ENCODE measurements at places on chromosomes 1 and 21. TPM values are rescaled to one million over a fixed set of nuclear protein-coding genes. Genes with fewer than 3 reads are reported as not detected.

DNA sequence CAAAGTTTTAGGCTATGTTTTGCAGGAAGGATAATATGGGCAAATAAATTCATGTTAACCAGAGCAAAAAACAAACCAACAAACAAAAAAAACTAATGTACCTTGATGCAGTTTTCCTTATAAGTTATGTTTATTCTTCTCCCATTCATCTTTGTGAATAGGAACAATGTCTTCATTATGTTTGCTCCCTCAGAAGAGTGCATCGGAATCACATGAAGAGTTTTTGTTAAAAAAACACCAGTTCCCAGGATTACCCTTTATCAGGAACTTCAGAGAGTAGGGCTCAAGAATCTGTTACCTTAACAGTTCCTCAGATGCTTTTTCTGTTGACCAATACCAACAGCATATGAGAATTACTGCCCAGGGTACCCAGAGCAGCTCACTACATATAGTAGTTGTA, 14.6 kb upstream of the PRRC2C start:
- no peaks in the 10 kb centered on the region for H3K4me1 ChIP-seq
- peaks cover 3% of the 10 kb centered on the region for H3K27me3 ChIP-seq
- DNase-seq, result no peak
- no peak overlapping the region for H3K27ac ChIP-seq

Gene CELA2B
- total RNA-seq, result not detected

DNA sequence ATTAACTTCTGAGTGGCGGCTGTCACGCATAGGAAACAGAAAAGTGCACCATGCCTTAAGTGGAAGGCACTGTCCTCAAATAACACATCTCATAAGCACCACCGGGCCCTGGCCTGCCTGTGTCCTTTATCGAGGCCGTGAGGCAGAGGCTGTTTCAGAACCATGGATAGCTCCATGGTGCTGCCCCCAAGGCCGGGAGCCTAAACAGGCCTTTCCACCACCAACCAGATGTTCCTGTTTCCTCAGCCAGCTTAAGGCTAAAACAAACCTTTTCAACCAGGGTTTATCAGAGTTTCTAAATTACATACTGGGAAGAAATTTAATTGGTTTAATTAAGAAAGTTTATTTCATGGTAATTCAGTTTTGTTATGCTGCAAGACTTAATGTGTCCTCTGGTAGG, 114.4 kb downstream of the DMRTA2 start:
- peaks cover 3% of the 10 kb centered on the region for H3K27me3 ChIP-seq
- no peak overlapping the region for H3K27ac ChIP-seq
- H3K36me3 ChIP-seq, result no peaks in the 10 kb centered on the region
- H3K4me3 ChIP-seq, result no peak overlapping the region
- peak; percentile 47 for DNase-seq
- peaks cover 4% of the 10 kb centered on the region for H3K4me1 ChIP-seq

Gene FCGR1A
- not detected for total RNA-seq

DNA sequence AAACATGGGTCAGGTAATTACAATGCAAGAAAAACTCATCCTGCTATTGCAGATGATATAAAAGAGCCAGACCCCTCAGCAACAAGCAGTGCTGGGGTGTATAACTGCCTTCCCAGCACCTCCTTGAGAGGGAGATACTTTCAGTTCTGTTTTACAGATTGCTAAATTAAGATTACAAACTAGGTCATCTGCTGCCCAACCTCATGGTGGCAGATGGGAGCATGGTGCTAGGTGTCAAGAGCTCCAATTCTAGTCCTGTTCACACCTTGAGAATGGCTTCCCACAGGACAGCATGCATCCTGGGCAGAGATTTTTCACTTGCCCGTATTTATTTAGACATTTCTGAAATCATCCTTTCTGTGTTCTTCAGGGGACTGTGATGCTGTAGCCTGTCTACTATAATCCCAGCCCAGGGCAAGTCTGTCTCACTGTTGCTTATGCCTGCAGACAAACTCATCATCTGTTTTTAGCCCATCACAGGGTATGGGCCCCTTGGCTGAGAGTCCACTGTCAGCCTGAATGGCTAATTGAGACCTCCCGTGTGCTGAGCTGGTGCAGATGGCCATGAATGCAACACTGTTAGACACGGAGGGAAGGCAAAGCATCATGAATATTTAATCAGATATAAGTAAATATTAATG, 40.2 kb upstream of the PBX1 start:
- no peaks in the 10 kb centered on the region for H3K27me3 ChIP-seq
- no peaks in the 10 kb centered on the region for H3K4me1 ChIP-seq
- DNase-seq, result no peak
- no peak overlapping the region for H3K4me3 ChIP-seq
- H3K36me3 ChIP-seq, result no peaks in the 10 kb centered on the region
- no peak overlapping the region for H3K27ac ChIP-seq

DNA sequence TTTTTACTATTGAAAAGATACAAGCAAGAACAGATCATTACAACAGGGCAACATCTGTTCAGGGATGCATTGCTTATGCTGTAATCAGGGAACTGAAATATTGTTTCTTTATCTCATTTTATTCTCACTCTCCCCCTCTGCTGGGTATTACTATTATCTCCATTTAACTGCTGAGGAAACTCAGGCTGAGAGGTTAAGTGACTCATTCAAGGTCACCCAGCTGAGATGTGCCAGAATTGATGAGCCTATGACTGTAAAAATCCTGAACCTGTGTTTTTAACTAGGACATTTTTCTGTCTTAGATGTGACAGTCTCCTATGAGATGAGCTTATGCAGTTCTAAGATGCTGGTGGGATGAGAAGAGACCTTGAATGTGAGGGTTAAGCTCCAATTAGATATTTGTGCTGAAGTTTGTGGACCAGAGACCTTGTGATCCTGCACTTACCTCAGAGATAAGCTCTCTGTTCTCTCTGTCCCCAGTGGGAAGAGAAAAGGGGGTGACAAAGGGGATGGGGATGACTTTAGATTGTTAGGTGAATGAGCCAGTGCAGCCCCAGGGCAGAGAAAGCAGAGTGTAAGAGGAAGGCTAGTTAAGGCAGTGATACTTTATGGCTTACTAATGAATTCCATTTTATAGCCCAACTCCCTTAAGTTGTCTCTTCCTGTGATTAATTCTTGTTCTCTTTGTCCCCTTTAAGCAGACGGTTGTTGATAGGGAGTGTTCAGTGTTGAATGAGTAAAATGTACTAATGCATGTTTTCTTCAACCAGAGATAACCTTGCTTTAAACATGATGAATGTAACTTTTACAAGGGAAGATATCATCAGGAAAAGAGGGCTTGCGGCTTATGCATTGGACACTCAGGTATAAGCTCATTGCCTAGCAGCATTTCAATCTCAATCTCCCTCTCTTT, 111.4 kb downstream of the HLX start:
- no peaks in the 10 kb centered on the region for H3K36me3 ChIP-seq
- H3K27me3 ChIP-seq, result no peaks in the 10 kb centered on the region
- no peak overlapping the region for H3K27ac ChIP-seq

GRCh38 chr1:181482001-181482430, 1.3 kb upstream of the CACNA1E start:
- H3K27ac ChIP-seq, result no peak overlapping the region
- H3K4me1 ChIP-seq, result peaks cover 9% of the 10 kb centered on the region
- DNase-seq, result no peak
- no peak overlapping the region for H3K4me3 ChIP-seq
- peaks cover 3% of the 10 kb centered on the region for H3K36me3 ChIP-seq

- H3K27ac ChIP-seq, result no peak overlapping the region
- DNase-seq, result no peak
- H3K27me3 ChIP-seq, result no peaks in the 10 kb centered on the region
Measured at GRCh38 chr21:22277341-22277740, 1279.1 kb downstream of the NCAM2 start.

- peaks cover 64% of the 10 kb centered on the region for H3K4me1 ChIP-seq
- DNase-seq, result no peak
- no peak overlapping the region for H3K4me3 ChIP-seq
- no peaks in the 10 kb centered on the region for H3K27me3 ChIP-seq
- H3K27ac ChIP-seq, result peak overlapping the region; percentile 40
Measured at GRCh38 chr1:100950781-100951180, 54.9 kb downstream of the SLC30A7 start.

Gene PLA2G2F
- not detected for total RNA-seq

Gene ALPL
- not detected for total RNA-seq

DNA sequence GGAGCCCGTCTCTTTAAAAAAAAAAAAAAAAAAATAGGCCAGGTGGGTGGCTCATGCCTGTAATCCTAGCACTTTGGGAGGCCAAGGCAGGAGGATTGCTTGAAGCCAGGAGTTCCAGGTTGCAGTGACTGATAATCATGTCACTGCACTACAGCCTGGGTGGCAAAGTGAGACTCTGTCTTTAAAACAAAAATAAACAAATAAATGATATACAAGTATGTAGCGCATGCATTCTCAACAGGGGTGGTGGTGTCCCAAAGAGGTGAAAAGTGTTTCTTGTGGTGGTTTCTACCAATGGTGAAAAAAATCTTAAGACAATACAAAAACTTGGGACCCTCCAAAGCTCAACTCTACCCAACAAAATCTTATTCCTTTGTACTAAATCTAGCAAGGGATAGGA, 17.9 kb downstream of the CNN3 start:
- H3K4me1 ChIP-seq, result no peaks in the 10 kb centered on the region
- no peaks in the 10 kb centered on the region for H3K36me3 ChIP-seq
- no peaks in the 10 kb centered on the region for H3K27me3 ChIP-seq
- H3K4me3 ChIP-seq, result no peak overlapping the region
- no peak overlapping the region for H3K27ac ChIP-seq
- no peak for DNase-seq

GRCh38 chr1:93347334-93347899, 1.7 kb downstream of the DR1 start:
- H3K27ac ChIP-seq, result peak overlapping the region; percentile 98
- peaks cover 26% of the 10 kb centered on the region for H3K4me1 ChIP-seq
- no peaks in the 10 kb centered on the region for H3K27me3 ChIP-seq
- no peak for DNase-seq
- H3K36me3 ChIP-seq, result peaks cover 43% of the 10 kb centered on the region

- no peak overlapping the region for H3K4me3 ChIP-seq
- peaks cover 4% of the 10 kb centered on the region for H3K4me1 ChIP-seq
- no peak for DNase-seq
Measured at GRCh38 chr1:96820107-96820506, 98.5 kb downstream of the PTBP2 start.

DNA sequence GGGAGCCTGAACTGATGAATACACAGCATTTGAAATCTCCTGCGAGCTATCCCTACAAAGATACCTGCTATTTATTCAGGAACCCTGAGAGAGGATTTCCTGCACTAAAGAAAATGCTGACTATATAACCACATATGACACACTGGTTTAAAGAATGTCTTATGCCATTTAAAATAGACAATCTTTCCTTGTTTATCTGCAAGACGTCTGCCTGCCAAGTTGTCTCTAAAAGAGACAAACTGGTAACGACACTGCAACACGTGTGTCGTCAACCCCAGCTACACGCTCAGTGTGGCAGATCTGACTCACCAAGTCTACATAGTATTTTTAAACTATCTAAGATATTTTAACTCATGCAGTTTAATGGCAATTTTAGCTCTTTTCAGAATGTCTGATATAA, 42.7 kb downstream of the APP start:
- H3K27me3 ChIP-seq, result no peaks in the 10 kb centered on the region
- no peak for DNase-seq
- no peak overlapping the region for H3K27ac ChIP-seq

DNA sequence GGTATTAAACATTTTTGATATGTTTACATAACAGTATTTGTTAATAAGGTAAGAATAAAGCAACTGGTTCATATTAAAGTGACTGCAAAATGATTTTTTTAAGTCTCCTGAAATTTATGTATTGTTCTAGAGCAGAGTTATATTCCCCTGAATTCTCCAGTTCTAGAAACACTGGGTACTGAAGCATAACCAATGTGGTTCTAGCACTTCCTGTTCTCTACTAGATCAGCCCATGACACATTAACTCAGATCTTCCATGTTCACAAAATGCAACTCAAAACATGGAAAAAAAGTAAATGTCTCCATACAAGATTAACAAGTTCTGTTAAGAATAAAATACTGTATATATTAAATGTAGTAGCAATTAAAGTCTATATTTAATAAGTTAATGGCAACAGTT, 3.9 kb downstream of the NEGR1 start:
- H3K4me1 ChIP-seq, result peaks cover 21% of the 10 kb centered on the region
- no peak overlapping the region for H3K27ac ChIP-seq
- H3K4me3 ChIP-seq, result no peak overlapping the region
- H3K36me3 ChIP-seq, result no peaks in the 10 kb centered on the region
- no peak for DNase-seq
- peaks cover 25% of the 10 kb centered on the region for H3K27me3 ChIP-seq

- peak; percentile 25 for DNase-seq
- peak overlapping the region; percentile 3 for H3K27ac ChIP-seq
- no peak overlapping the region for H3K4me3 ChIP-seq
- H3K4me1 ChIP-seq, result peaks cover 28% of the 10 kb centered on the region
- H3K27me3 ChIP-seq, result no peaks in the 10 kb centered on the region
Measured at GRCh38 chr1:8590721-8591351, 226.6 kb downstream of the RERE start.

Gene LYPD8
- total RNA-seq, result not detected

Gene C8B
- not detected for total RNA-seq

Gene TDRD5
- not detected for total RNA-seq

GRCh38 chr21:17371450-17371849, 141.4 kb upstream of the CXADR start:
- H3K36me3 ChIP-seq, result no peaks in the 10 kb centered on the region
- H3K27me3 ChIP-seq, result no peaks in the 10 kb centered on the region
- no peak overlapping the region for H3K27ac ChIP-seq
- H3K4me3 ChIP-seq, result no peak overlapping the region
- no peak for DNase-seq

- peaks cover 15% of the 10 kb centered on the region for H3K27me3 ChIP-seq
- no peaks in the 10 kb centered on the region for H3K4me1 ChIP-seq
- no peaks in the 10 kb centered on the region for H3K36me3 ChIP-seq
- no peak overlapping the region for H3K27ac ChIP-seq
- no peak overlapping the region for H3K4me3 ChIP-seq
Measured at GRCh38 chr1:86567878-86568277, 21.0 kb downstream of the CLCA4 start.

GRCh38 chr1:95467036-95467435, 233.0 kb downstream of the RWDD3 start:
- H3K27me3 ChIP-seq, result no peaks in the 10 kb centered on the region
- no peaks in the 10 kb centered on the region for H3K36me3 ChIP-seq
- H3K27ac ChIP-seq, result no peak overlapping the region
- no peak for DNase-seq
- H3K4me1 ChIP-seq, result no peaks in the 10 kb centered on the region

All from activated CD8-positive, alpha-beta T cell treated with anti-CD3 and anti-CD28 coated beads, Interleukin-2, amount 10 ng/mL, durations not matched to agents 7 days and 5 days (primary cell).